Kidney (tissue), 22 donors: ENCODE measurements at places on chromosomes 3 and 15.

- DNase-seq: no peak
These were observed 29.4 kb upstream of the EIF4A2 start for GRCh38 chr3:186754006-186754405.

GRCh38 chr3:8563597-8563996 lies 62.0 kb downstream of the LMCD1 start:
- no peak for DNase-seq

GRCh38 chr3:25178672-25179071 lies 249.4 kb upstream of the RARB start:
- no peak for DNase-seq

DNA sequence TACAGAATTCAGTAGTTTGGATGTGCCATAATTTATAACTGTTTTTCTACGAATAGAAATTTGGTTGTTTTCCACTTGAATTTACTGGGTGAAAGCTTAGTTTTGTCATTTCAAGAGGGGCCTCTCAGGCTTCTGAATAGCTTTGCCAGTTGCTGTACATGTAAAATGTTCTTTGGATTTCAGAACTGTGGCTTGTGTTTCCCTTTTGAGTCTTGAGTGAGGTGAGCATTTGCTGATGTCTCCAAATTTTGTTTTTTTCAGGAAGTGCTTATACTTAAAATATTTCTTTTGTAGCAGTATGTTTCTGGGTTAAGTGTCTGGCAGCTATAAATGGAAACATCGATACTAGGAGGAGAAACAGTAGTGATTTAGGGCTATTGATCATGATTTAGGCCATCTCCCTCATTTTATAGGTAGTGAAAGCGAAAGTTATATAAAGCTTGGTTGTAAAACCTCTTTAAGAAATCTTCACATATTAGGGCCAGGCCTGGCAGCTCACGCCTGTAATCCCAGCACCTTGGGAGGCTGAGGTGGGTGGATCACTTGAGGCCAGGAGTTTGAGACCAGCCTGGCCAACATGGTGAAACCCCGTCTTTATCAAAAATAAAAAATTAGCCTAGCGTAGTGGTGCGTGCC lies 9.2 kb upstream of the TRAK1 start:
- no peak for DNase-seq

GRCh38 chr15:79849789-79850188 lies 47.0 kb downstream of the MTHFS start:
- no peak for DNase-seq

DNA sequence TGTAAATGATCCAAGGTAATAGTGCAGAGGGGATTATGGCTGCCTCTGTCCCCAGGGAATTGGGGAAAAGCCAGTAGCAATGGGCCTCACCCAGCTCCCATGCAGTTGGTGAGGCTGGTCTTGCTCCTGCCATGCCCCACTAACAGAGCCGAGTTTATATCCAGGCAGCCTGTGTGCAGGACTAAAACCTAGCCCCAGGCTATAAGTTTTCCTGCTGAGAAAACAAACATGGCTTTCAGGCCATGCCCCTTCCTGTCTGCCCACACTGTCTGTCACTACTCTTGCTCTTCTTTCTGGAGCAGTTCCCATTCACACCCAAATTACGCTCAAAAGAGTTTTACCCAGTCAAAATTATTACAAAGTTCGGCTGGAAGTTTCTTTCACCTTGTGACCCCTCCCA lies 73.5 kb upstream of the SPATA16 start:
- DNase-seq: no peak

GRCh38 chr15:81293728-81294515 lies 30.0 kb downstream of the STARD5 start:
- no peak for DNase-seq

DNA sequence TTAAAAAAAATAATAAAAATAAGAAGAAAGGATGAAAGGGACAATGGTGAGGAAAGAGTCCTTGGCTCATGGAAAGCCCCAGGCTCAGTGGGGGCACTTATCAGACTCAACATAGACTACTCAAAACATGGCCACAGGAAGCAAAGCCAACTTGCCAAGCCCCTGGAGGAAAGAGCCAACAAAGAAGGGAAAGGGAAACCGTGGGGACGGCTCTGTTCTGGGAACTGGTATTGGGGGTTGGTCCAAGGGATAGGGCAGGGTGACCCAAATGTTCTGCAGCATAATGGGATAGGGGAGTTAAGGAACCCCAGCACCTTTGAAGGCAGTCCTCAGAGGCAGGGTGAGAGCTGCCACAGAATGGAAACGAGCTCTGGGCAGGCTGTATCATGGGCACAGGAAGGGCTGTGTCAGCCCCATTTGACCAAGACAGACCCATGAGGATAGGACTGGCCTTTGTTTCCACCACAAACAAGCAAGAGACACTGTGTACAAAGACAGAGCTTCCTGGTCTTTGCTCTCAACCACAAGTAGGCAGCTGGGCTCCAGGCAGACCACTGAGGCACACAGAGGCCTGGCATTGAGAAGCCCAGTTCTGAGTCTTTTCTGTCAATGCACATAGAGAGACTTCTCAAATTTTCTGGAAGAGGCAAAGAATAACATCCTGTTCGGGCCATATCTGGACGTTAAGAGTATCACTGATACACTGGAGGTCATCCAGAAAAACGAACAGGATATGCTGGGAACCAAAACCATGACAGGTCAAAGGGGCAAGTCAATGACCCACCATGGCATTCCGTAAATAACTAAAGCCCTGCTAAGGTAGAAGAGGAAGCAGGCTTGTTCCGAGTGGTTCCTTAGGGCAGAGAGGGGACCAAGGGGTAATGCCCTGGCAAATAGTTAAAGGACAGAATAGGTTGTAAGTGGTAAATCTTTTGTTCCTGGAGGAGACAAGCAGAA lies 10.6 kb upstream of the SEMA7A start:
- DNase-seq: no peak

DNA sequence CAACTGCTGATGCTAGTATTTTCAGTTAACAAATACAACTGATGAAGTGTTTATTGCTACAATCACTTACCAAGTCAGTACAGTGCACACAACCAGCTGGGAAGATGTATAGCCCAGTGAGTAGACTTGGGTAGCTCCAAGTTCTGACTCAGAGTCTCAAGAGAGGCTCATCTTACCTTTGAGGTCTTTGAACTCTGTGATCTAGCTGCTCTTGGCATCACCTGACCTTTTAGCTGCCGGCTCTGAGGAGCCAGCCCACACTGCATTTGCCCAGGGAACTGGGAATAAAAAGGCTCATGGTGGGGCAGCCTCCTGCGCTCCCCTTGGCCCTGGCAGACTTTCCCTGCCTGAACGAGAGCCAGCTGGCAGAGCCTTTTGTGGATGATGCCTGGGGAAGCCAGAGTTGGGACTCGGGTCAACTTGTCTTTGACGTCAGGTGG lies 82.6 kb downstream of the CEMIP start:
- DNase-seq: no peak

GRCh38 chr3:33277193-33277882 lies at the start of gene FBXL2:
TSS of gene FBXL2 (plus strand) at chr3:33277442. CDS start at chr3:33277513, 71 bp downstream.
- peak; percentile 94 for DNase-seq

GRCh38 chr3:46724424-46724823 lies 6.8 kb upstream of the PRSS50 start:
- DNase-seq: no peak

- no peak for DNase-seq
These were observed 31.6 kb downstream of the SLC22A14 start for GRCh38 chr3:38313695-38314094.

DNA sequence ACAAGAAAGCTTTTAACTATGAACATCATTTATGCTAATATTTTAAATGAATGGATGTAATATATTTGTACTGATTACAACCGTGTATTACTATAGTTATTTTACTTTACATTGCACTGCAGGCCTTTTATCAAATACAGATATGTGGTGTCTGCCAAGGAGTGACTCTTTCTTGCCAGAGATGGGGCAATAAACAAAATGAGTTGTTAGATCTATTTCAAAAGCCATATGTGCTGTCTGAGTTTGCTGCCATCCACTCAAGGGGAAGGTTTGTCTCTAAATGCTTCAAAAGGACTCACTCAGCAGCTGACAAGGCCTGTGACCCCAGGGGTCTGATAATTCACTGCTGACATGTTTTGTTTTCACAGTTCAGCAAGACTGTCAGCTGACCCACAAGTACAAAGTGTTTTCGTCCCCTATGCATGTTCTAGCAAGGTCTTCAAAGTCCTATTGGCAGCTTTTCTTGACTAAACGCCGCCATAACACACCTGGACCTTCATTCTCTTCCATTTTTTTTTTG lies 41.3 kb upstream of the ZBED2 start:
- DNase-seq: peak; percentile 32

- no peak for DNase-seq
These were observed 9.8 kb upstream of the GMPPB start for GRCh38 chr3:49733551-49733950.

GRCh38 chr15:72237029-72237852 lies 6.3 kb upstream of the PKM start:
- no peak for DNase-seq

- DNase-seq: no peak
These were observed 74.1 kb upstream of the SYN2 start for GRCh38 chr3:11930084-11930483.

- DNase-seq: no peak
These were observed 368.6 kb upstream of the DPH6 start for GRCh38 chr15:35914573-35914972.

- DNase-seq: no peak
These were observed 11.6 kb upstream of the PLSCR4 start for GRCh38 chr3:146262371-146263110.

- no peak for DNase-seq
These were observed 43.3 kb downstream of the GABRB3 start for GRCh38 chr15:26729581-26729980.

DNA sequence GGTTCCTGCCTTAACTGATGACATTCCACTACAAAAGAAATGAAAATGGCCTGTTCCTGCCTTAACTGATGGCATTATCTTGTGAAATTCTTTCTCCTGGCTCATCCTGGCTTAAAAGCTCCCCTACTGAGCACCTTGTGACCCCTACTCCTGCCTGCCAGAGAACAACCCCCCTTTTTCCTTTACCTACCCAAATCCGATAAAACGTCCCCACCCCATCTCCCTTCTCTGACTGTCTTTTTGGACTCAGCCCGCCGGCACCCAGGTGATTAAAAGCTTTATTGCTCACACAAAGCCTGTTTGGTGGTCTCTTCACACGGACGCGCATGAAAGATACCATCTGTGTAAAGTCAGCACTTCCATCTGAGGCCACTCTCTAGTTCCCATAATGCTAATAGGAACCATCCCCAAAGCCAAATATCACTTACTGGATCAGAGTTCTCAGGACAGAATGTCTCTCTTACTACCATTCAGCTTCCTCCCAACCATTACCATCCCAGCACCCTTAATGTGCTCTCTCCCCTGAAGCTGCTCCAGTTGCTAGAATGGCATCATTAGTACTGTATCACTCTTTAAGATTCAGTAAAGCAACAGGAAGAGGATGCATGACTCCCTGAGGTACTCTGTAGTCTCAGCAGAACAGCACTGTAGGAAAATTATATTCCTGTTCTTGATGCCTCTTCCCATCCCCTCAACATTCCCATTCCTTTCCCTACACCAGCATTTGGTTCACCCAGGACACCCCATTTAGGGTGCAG lies 2.3 kb upstream of the HRG start:
- DNase-seq: no peak

DNA sequence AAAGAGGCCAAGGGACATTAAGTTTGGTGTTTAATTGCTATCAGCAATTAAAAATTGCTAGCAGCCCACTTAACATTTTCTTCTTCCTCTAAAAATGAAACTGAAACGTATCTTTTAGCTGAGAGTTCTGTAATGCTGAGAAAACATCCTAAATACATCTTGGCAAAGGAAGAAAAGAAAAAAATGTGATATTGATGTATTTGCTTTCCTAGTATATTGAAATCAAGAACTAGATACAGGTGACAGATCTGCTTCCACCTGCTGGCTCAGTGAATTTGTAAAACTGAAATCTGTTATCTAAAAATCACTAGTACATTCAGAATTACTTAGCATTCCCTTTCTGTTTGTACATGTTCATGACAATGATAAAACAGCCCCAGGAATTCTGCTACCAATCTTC lies 283.2 kb downstream of the ZBTB20 start:
- DNase-seq: no peak

DNA sequence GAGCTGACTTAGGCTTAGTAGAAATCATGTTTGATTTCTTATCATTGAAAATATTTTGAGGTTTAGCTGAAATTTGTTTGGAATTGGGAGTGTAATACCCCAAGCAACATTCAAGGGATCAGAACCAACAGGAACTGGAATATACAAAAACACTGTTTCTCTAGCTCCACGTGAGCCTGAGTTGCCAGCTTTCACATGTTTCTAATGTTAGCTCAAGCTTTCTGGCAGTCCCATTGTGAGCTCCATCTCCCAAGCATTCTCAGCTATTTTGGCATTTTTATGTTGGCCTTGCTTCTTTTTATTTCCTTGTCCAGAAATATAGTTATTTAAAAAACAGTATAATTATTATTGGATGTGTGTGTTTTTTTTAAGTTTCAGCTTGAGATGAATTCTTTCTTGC lies 427.1 kb upstream of the DPH6 start:
- DNase-seq: no peak

GRCh38 chr15:88179562-88179961 lies 77.0 kb downstream of the NTRK3 start:
- DNase-seq: no peak

DNA sequence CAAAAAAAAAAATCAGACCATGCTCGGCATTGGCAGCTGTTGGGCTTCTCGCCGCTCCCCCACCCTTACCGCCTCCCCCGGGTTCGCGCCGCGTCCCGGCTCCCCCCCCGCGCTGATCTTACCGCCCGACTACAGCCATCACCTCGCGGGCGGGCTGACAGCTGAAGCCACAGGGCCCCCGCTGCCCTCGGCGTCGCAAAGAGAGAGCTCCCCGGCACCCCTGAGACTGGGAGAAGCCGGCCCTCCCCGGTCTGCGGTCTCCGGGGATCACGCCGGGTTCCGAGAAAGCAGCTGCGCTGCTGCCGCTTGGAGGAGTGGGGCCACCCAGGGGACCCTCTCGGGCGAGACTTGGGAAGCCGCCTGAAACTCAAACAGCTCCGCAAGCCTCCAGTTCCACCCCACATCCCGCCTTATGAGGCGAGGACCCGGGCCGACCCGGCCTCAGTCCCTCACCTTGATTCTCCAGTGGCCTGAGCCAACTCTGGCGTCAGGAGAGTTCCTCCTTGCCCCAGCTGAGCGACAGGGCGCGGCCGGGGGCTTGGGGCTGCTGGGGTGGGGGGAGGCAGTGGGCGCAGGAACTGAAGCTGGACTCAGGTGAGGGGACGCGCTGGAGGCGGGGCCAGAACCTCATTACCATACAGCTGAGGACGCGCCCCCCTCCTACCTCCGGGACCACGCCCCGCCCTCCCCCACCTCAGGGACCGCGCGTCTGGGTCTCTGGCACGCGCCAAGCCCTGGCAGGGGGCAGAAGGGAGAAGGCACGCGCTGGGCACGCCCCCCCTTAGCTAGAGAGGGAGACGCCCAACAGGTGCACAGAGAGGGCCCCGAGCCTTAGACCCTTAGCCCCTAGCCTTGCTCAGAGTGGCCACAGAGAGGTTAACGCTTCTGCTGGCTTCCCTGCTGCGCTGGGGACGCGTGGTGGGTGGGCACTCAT lies 1.0 kb upstream of the DLL4 start:
- no peak for DNase-seq

GRCh38 chr3:151213881-151214280 lies 10.9 kb upstream of the GPR171 start:
- no peak for DNase-seq
